ENCODE measurements at places on chromosomes 11 and 22.
A peak's percentile ranks its signal among the peaks of the same experiment; 100 is the strongest.

DNA sequence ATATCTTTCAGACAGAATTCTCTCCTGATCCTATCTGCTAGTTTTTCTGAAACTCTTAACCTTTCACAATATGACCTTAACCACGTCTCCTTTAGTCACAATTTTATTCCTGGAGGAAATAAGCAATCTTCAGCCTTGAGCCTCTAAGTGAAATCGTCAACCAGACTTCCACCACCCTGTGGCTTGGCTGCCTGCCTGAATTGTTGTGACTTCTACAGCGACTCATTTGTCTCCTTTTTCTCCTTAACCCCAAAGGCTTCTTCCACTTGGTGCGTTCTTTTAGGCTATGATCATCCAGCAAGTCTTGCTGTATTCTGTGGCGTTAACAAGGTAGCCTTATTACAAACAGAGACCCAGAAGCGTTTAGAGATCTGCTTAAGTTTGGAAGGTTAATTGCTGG lies 535.1 kb upstream of the ARHGAP42 start:
- DNase-seq, result no peak

DNA sequence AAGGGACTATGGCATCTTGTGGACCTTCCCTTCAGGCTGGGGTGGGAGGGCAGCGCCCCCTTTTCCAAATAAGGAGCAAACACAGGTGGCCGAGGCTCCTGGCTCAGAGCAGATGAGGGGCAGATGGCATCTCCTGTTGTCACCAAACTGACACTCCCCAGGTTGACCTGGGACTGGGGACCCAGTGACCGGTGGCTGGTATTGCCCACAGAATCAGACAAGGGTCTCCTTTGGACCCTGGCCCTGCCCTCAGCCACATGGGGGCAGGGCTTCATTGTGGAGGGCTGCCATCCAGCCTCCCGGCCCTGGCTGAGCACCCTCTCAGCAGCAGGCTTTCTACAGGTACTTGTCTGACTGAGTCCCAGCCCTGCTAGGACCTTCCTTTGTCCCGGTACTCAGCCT lies 842 bp upstream of the SIGIRR start:
- no peak for DNase-seq

- no peak for DNase-seq
Measured at GRCh38 chr22:22547692-22548300, 11.3 kb downstream of the PRAME start.

GRCh38 chr11:120858740-120859139 lies 165.2 kb upstream of the TBCEL start:
- no peak for DNase-seq

GRCh38 chr22:33274214-33275072 lies 216.3 kb upstream of the SYN3 start:
- DNase-seq, result peak; percentile 26

DNA sequence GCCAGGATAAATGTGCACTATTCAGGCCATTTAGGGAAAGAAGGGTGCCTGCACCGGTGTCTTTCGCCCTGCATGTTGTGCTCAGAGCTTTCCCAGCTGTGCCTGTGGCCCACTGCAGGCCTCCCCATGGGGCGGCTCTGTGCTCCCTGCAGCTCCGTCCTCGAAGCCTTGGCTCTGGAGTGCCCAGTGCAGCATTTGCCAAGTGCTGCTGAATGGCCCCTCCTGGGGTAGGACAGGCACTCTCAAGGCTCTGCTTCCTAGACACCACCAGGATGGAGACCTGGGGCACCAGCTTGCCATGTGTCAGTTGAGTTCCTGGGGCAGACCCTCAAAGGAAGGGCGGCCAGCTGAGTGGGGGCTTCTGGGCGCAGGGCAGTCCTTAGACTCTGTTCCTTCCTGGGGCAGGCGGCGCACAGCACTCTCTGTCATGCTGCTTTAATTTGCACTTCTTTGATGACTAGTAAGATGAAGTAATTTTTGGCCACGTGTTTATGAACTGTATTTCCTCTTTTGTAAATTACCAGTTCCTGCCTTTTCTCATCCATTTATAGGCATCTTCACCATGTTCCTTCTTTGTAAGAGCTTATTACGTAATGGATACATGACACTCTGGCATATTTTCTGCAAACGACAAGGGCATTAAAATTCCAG lies 32.1 kb upstream of the GNB1L start:
- DNase-seq, result peak; percentile 24

GRCh38 chr11:63445720-63446119 lies 45.2 kb downstream of the PLAAT5 start:
- no peak for DNase-seq

DNA sequence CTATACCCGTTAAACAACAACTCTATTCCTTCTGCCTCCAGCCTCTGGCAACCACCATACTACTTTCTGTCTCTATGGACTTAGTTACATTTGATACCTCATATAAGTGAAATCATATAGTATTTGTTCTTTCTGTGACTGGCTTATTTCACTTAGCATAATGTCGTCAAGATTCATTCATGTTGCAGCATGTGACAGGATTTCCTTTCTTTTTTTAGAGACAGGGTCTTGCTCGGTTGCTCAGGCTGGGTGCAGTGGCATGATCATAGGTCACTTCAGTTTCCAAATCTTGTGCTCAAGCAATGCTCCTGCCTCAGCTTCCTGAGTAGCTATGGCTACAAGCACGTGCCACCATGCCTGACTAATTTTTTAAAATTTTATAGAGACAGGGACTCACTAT lies 29.4 kb upstream of the SORL1 start:
- DNase-seq, result no peak

DNA sequence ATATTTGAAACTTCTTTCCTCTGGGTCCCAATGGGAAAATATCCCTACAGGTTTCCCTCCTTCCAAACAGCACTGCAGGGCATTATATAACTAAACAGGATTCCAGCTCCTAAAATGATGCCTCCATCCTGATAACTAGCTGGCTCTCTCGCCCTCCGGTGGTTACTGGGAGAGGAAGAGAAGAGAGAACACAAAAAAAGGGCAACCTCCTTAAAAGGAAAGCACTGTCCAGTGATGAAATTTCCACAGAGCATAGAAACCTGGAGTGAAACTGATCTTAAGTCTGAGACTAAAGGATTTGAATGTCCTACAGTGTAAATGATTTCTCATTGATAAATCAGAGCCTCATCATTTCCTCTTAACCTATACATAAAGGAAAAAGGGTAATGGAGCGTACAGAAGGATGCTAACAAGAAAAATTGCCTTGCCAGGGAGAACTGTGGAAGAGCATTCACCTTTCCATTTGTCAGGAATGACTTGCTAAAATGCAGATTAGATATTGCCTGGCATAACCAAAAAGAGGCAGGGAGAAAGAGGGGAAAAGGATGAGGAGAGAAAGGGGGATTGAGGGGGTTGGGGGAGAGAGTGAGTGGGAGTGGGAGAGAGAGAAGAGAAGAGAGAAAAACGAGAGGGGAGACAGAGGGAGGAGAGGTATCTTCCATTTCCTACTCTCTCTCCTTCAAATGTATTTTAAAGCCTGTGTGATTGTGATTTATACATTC lies 121.3 kb downstream of the APOL5 start:
- peak; percentile 13 for DNase-seq

DNA sequence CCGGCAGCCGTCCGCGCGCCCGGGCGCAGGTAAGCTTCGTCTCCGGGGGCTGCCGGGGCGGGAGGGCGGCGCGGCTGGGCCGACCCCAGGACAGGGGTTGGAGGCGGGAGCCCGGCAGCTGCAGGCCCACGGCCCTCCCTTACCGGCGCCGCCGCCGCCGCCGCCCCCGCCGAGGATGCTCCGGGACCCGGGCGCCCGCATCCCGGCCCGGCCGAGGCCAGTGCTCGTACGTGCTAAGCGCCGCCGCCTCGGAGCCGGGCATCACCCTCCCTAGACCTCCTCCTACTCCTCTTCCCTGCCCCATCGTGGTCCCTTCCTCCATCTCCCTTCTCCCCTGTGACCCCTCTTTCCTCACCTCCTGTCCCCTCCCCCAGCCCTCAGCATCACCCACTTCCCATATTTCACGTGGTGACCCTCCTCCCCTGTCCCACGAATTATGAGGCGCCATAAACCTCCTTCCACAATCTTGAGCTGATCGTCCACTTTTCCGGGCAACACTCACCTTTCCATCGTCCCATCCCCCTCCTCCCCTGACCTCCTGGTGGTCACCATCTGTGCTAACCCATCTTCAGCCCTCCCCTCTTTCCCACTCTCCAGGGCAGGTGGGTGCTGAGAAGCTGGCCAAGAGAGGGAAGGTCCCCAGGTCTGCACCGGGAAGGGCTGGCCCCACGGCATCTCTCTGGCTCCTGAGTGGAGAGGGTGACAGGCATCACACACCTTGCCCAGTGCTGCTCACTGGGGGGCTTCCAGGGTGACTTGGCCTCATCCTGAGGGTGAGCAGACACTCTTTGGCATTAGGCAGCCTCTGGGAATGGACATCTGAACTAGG lies 612 bp downstream of the ASPHD2 start:
- peak; percentile 26 for DNase-seq

- no peak for DNase-seq
Measured at GRCh38 chr11:20059587-20060021, 100.7 kb downstream of the DBX1 start.

DNA sequence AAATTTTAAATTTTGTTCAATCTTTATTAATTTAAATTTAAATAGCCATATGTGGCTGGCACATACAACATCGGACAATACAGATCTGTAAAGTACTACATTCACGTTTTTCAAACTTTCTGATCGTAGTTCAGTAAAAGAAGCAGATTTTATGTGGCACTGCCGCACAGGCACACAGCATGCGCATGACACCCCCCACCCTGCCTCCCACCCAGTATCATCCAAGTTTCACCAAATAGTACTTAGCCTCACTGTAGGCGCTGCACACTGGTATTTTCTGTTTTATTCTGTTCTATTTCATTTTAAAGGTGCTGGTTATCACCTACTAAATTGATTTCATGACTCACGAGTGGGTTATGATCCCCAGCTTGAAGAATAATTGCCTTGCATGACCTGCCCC lies 159.9 kb downstream of the HIPK3 start:
- DNase-seq, result no peak

DNA sequence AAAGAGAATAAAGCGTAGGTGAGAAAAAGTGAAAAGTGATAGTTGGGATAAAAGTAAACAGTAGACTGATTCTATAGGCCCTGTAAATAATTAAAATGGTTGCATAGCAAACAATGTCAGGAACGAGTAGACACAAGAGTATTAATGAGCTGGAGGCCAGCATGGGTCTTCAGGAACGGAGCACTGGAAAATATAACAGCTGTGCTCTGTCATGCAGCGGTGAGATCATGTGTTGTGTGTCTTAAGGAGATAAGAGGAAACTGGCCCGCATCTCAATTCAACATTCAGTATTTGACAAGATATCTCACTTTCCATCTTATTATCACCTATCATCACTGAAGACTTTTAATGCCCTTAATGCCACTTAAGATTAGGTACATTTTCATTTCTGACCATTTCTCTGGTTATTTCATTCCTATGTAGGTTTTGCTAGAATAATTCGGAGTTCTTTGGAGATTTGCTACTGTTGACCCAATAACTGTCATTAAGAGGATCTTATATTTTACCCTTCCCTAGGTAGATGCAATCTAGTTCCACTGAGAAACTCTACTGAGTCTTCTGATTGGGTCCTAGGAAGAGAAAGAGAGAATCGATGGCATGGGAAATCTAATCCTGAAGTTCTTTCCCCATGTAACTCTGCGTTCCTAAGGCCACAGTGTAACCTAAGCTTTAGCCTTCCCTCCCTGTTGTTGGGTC lies 35.5 kb upstream of the VWA5A start:
- no peak for DNase-seq

All from activated CD4-positive, alpha-beta T cell treated with anti-CD3 and anti-CD28 coated beads, Interleukin-10, Interleukin-2, amounts not matched to agents 100 ng/mL and 50 ng/mL, durations not matched to agents 16 hours and 8 hours (primary cell).